ENCODE measurements at places on chromosomes 5 and 9. TPM values are rescaled to one million over a fixed set of nuclear protein-coding genes. Genes with fewer than 3 reads are reported as not detected.

DNA sequence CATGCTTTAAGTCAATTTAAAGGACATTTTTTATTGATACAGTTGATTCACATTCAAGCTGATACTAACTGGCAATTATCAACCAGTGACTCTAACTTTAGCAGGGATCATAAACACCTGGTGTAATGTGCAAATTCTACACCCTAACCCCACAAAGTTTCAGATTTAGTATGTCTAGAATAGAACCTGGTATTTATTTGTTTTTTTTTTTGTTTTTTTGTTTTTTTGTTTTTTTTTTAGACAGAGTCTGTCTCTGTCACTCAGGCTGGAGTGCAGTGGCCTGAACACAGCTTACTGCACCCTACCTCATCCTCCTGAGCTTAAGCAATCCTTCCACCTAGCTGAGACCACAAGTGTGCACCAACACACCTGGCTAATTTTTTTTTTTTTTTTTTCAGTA lies 311.2 kb upstream of the SEMA6A start:
- H3K27me3 ChIP-seq = no peaks in the 10 kb centered on the region
- no peak for DNase-seq
- no peak overlapping the region for H3K4me3 ChIP-seq
- no peaks in the 10 kb centered on the region for H3K36me3 ChIP-seq

GRCh38 chr9:16680975-16681651 lies 189.4 kb downstream of the BNC2 start:
- no peaks in the 10 kb centered on the region for H3K4me1 ChIP-seq
- no peaks in the 10 kb centered on the region for H3K27me3 ChIP-seq
- H3K27ac ChIP-seq = no peak overlapping the region
- no peak for DNase-seq
- no peaks in the 10 kb centered on the region for H3K36me3 ChIP-seq
- H3K4me3 ChIP-seq = no peak overlapping the region

GRCh38 chr9:70552561-70552960 lies 138.1 kb upstream of the KLF9 start:
- no peaks in the 10 kb centered on the region for H3K36me3 ChIP-seq
- no peak for DNase-seq
- no peak overlapping the region for H3K27ac ChIP-seq
- H3K4me3 ChIP-seq = no peak overlapping the region
- no peaks in the 10 kb centered on the region for H3K27me3 ChIP-seq

- no peaks in the 10 kb centered on the region for H3K27me3 ChIP-seq
- no peak for DNase-seq
- no peak overlapping the region for H3K27ac ChIP-seq
- H3K4me1 ChIP-seq = no peaks in the 10 kb centered on the region
- no peaks in the 10 kb centered on the region for H3K36me3 ChIP-seq
Observed at GRCh38 chr5:133406208-133406976, 205.9 kb downstream of the FSTL4 start.

Gene PRDM9
- not detected for total RNA-seq
